ENCODE measurements at places on chromosomes 6 and 20. TPM values are rescaled to one million over a fixed set of nuclear protein-coding genes. Genes with fewer than 3 reads are reported as not detected.

DNA sequence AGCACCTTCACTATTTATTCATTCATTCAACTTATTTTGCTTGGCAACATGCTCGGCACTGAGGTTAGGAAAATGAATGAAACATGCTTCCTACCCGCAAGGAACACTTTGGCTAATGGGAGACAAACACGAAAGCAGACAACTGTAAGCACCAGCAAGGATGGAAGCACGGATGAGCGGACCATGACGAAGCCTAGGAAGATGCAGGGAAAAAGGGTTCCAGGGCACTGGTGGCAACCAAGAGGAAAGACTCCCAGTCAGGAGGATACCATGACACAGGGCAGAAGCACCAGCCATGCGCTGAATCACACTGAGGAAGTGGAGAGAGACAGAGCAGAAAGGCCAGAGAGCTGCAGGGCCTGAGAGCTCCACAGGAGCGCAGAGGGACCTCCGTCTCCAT lies 9.8 kb downstream of the PDE10A start:
- DNase-seq = no peak

GRCh38 chr20:61253264-61253639 lies 1.2 kb downstream of the CDH4 start:
- DNase-seq = no peak

DNA sequence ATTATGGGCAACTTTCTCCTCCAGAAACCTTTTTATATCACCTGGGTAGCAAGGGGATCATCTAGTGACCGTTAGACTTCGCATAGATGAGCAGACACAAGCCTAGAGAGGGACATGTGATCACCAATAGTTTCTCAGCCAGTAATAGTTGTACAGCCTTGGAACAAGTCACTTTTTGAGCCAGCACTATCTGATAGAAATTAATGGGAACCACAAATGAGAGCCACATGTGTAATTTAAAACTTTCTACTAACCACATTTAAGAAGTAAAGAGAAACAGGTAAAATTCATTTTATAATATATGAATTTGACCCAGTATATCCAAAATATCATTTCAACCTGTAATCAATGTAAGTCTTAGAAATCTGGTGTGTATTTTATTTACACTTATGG lies 592 bp upstream of the CTNNBL1 start:
- DNase-seq = no peak

- DNase-seq = peak; percentile 55
Measured at GRCh38 chr6:5121956-5122355, 36.8 kb downstream of the PPP1R3G start.

GRCh38 chr6:1415416-1416063 lies 26.2 kb downstream of the FOXF2 start:
- no peak for DNase-seq

DNA sequence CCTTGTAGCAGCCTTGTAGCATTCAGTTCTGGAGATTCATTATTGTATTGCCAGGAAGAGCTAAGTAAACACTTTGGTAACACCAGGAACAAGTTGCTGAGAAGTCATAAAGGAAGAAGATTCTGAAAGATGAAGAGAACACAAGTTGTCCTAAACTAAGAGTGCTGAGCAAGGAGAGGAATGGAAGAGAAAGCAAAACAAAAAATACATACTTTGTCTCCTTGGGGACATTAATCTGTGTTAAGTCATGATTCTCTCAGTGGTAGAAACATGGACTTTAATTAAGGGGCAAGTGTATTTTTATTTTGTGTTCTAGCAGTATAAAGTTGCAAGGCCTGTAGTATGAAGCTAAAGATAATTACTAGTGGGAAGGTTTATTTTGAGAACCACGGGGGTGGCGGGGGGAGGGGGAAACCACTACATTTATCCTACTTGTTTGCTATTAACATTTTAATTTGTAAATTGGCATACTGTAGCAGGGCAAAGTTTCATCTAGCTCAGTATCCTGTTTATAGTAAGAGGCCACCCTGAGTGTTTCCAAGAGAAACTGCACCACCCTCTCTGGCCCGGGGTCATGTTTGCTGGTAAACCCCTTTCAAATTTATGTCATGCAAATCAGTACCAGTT lies 463.0 kb downstream of the CDKAL1 start:
- DNase-seq = no peak

GRCh38 chr6:195861-196360 lies 96.4 kb upstream of the DUSP22 start:
- no peak for DNase-seq

- no peak for DNase-seq
Measured at GRCh38 chr6:37134396-37135191, 35.4 kb upstream of the PIM1 start.

DNA sequence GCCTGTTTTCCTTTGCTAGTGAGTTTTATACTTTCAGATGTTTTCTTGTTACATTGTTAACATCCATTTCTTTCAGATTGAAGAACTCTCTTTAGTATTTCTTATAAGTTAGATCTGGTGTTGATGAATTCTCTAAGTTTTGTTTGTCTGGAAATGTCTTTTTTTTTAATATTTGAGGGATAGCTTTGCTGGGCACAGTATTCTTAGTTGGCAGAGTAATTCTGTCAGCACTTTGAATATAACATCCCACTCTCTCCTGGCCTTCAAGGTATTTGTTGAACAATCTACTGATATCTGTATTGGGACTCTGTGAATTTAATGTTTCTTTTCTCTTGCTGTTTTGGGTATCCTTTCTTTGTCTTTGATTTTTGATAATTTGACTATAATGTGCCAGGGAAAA lies 79.4 kb upstream of the UST start:
- no peak for DNase-seq

DNA sequence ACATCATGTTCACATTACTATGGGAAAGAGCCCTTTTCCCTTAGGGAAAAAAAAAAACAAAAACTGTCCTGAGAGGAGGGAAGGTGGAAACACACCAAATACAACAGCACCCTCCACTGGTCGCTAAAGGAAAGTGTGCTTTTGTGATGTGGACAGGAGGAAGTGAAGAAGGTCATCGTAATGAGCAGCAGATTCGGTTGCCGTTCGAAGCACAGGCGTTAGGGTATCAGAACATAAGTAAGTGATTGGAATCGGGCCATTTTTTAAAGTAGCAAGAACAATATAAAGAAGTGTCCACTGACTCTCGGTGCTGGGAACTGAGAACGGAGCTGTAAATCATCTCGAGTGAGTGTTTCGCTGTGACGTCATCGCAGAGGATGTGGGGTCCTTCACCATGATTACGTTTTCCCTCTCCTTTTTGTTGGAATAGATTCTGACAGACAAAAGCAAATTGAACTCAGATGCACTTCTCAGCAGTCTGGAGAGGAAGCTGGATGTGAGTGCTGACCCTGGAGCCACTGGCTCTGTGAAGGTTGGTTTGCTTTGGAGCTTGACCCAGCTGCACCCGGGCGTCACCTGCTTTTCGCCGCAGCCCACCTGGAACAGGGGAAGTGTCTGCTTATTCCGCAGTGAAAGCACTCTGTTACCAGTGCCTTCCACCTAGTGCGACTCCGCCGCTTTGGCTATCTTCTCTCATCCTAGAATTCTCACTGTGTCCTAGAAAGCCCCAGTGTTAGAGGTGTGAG lies 203.6 kb upstream of the GMDS start:
- DNase-seq = no peak

DNA sequence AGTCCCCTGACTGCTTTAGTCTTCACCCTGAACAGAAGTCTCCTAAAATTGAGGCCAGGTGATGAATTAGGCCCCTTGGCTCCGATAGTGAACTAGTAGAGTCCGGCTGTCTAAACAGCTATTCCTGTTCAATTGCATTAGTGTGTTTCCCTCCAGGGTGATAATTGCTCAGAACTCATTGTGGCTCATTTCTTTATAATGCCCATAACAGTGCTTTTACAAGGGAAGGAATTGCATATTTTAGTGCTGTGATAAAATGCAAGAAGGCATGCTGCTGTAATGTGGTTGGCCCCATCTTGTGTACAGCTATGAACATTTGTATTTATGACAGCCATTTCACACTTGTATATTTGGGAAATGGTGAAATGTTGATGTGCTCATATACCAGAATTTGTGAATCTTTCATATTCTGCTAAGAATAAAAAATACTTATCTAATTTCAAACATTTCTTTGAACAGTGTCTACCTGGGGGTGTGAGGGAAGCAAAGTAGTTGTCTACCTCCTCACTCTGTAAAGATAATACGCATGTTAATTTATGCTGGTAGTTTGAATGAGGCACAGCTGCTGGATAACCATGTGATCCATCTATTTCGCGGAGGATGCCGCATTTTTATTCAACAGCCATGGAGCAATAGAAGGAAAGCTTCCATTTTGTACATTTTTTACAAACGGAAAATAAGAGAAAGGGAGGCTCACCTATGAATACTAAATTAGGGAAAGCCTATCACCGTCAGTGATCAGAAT lies 451.4 kb downstream of the NKAIN2 start:
- DNase-seq = no peak

DNA sequence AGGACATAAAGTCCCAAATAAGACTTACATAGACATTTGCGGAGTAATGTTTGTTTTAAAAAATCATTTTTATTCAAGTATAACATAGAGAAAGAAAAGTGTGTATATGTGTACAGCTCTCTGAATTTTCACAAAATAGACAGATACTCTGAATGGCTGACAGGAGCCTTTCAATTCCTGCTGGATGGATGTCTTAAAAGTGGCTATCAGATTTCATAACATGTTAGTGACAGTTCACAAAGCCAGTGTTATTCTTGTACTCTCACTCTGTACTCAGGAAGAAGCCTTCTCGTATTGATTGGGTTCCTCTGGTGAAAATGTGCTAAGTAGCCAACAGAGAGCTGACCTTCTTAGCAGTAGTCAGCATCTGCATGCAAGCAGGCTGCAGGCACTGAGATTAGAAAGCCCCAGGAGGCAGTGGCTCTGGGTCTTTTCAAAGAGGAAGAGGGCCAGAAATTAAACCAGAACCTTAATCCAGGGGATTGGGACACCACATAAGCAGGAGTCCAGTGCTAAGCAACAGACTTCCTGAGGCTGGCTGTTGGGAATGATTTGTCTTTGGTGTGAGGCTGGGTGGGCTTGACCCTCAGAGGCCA lies 19.7 kb downstream of the SLC17A4 start:
- no peak for DNase-seq

The GUCA1A gene
- total RNA-seq = not detected

The PNLDC1 gene
- total RNA-seq = not detected

The IL17A gene
- total RNA-seq = not detected

The BPIFB2 gene
- total RNA-seq = not detected

The KCNK16 gene
- not detected for total RNA-seq

The DUSP15 gene
- 0.77 TPM for total RNA-seq
